ENCODE measurements at places on chromosomes 4 and X. TPM values are rescaled to one million over a fixed set of nuclear protein-coding genes. Genes with fewer than 3 reads are reported as not detected.
A peak's percentile ranks its signal among the peaks of the same experiment; 100 is the strongest.

IL3RA gene
- total RNA-seq, result 0.17 TPM

DNA sequence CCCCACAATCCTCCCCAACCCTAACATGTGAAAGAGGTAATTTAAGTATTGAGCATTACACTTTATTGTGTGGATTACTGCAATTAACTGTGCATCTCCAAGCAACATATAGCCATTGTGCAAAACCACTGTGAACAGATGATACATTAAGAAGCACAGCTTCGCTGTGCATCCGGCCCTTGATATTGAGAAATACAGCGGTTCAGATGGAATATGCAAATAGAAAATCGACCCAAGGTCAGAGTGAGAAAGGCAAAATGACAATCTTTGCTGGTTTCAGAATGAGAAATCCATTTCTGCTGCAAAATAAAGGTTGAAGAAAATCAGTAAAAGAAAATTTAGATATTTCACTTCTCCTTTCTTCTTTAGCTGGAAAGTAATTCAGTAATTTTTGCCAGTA lies 805.9 kb upstream of the GRID2 start:
- no peak for DNase-seq

GRCh38 chr4:158314756-158315487 lies 104.6 kb downstream of the TMEM144 start:
- no peak for DNase-seq

TCEAL6 gene
- total RNA-seq, result not detected

- DNase-seq, result peak; percentile 32
These were observed 111.0 kb downstream of the DHX15 start for GRCh38 chr4:24473309-24473721.
